CD4-positive, alpha-beta T cell (primary cell): ENCODE measurements at places on chromosomes 3 and 15. TPM values are rescaled to one million over a fixed set of nuclear protein-coding genes. Genes with fewer than 3 reads are reported as not detected.

DNA sequence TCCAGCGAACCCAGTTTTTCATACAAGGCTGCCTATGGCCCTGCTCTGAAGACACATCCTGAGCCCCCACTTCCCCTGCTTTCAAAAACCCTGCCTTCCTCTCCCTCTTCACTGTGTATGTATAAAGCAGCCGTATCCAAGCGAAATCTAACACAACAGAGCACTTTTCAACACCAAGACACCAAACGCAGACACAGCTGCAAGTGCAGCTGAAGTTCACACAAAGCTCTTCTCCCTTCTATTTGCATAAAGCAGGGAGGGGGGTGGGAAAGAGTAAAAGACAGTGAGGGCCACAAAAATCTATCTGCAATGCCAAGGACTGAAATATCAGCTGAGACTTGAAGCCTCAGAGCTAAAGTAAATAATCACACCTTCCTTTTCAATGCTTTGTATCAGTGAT lies 35.1 kb upstream of the CSPG5 start:
- H3K27ac ChIP-seq, result no peak overlapping the region
- no peaks in the 10 kb centered on the region for H3K4me1 ChIP-seq
- H3K27me3 ChIP-seq, result no peaks in the 10 kb centered on the region
- no peak for DNase-seq

DNA sequence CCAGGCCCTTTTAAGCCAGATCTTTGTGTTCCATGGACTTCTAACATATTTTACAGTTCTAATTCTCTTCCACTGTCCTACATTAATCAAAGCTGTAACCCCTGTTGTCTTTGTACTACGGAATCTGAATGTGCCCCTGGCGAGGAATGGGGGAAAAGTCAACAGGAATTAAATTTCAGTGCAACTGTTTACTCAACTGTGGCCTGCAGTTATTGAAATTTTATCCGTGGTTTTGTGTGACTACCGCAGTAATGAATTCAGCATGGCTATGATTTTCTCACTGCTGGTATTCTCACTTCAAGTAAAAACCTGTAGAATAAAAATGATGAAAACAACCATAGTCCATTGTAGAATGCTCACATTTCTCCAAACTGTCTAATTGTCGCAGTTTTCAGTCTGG lies 388.0 kb downstream of the FOXP1 start:
- H3K4me3 ChIP-seq, result no peak overlapping the region
- H3K27ac ChIP-seq, result no peak overlapping the region
- DNase-seq, result no peak

DNA sequence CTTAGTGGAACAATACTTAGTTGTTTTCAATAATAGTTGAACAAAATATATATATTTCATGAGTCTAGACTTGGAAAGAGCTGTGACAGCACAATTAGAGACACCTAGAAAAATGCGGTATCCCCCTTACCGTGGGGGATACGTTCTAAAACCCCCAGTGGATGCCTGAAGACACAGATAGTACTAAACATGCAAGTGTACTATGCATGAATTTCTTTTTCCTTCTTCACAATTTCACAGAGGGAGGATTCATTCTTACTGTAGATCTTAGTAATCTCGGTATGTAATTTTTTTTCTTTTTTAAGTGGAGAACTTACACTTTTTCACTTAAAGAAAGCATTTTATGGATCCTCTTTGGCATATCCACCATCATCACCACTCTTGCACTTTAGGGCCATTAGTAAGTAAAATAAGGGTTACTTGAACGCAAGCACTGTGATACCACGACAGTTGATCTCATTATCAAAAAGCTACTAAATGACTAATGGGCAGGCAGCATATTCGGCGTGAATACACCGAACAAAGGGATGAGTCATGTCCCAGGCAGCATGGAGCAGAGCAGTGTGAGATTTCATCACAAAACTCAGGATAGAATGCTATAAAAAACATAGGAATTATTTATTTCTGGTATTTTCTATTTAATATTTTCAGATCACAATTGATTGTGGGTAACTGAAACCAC lies 72.3 kb upstream of the ZNF280D start:
- H3K4me3 ChIP-seq, result no peak overlapping the region
- no peaks in the 10 kb centered on the region for H3K36me3 ChIP-seq
- DNase-seq, result no peak
- no peaks in the 10 kb centered on the region for H3K4me1 ChIP-seq
- H3K27ac ChIP-seq, result no peak overlapping the region

- H3K27me3 ChIP-seq, result no peaks in the 10 kb centered on the region
- H3K4me3 ChIP-seq, result no peak overlapping the region
- H3K27ac ChIP-seq, result no peak overlapping the region
- no peaks in the 10 kb centered on the region for H3K4me1 ChIP-seq
- DNase-seq, result no peak
- no peaks in the 10 kb centered on the region for H3K36me3 ChIP-seq
Observed at GRCh38 chr15:99185414-99186130, 63.8 kb downstream of the TTC23 start.

DNA sequence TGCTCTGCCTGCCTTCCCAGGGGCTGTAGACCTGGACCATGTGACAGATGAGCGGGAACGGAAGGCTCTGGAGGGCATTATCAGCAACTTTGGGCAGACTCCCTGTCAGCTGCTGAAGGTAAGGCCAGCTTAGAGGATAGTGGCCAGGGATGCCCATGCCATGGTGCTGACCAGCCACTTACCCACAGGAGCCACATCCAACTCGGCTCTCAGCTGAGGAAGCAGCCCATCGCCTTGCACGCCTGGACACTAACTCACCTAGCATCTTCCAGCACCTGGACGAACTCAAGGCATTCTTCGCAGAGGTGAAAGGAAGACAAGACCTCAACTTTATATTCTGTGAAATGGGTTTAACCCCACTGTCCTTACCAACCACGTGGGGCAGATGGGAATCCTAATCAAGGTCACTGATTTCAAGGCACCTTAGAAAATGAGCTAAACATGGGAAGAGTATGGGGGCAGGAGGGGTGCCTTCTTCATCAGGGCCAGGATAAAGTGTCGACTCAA lies 26.7 kb downstream of the NBEAL2 start:
- DNase-seq, result peak; percentile 2
- no peak overlapping the region for H3K27ac ChIP-seq
- peaks cover 77% of the 10 kb centered on the region for H3K36me3 ChIP-seq
- no peaks in the 10 kb centered on the region for H3K27me3 ChIP-seq
- H3K4me1 ChIP-seq, result peaks cover 12% of the 10 kb centered on the region
- no peak overlapping the region for H3K4me3 ChIP-seq

GRCh38 chr15:100339999-100340398 lies 1.8 kb downstream of the ADAMTS17 start:
- no peaks in the 10 kb centered on the region for H3K27me3 ChIP-seq
- H3K4me3 ChIP-seq, result no peak overlapping the region
- H3K27ac ChIP-seq, result no peak overlapping the region
- DNase-seq, result no peak
- no peaks in the 10 kb centered on the region for H3K36me3 ChIP-seq

- no peaks in the 10 kb centered on the region for H3K36me3 ChIP-seq
- no peak for DNase-seq
- H3K27ac ChIP-seq, result no peak overlapping the region
- no peaks in the 10 kb centered on the region for H3K27me3 ChIP-seq
- no peaks in the 10 kb centered on the region for H3K4me1 ChIP-seq
Observed at GRCh38 chr15:80142646-80143045, 10.2 kb upstream of the FAH start.

DNA sequence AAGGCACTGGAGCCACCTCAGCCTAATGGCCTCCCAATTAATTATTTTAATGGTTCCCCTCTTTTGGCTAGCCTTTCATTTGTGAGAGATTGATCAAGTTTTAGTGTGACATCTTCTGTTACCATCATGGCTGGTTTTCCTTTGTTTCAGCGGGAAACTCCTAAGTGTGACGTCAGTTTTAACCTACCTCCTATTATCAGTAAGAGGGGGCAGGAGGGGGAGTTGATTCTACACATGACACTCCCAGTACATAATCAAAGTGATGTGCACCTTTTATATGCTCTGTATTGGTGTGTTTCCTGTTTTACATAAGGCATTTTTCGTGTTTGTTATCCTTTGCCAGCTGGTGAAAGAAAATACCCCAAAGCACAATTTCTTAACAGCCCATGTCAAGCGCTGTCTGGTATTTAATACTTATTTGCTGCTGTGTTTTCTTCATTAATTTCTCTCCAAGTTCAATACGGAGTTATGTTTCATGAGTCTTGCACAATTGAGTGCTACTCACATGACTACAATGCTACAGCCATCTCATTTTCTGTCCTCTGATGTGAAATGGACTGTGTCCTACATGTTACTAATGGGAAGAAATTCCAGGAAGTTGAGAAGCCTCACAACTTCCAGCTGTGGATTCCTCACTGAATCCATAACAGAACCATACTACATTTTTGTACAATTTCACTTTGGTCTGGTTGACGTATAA lies 52.2 kb upstream of the POLR2M start:
- no peak overlapping the region for H3K4me3 ChIP-seq
- H3K36me3 ChIP-seq, result no peaks in the 10 kb centered on the region
- no peak overlapping the region for H3K27ac ChIP-seq
- no peaks in the 10 kb centered on the region for H3K27me3 ChIP-seq

- no peak for DNase-seq
- no peaks in the 10 kb centered on the region for H3K36me3 ChIP-seq
- peaks cover 8% of the 10 kb centered on the region for H3K27me3 ChIP-seq
- H3K27ac ChIP-seq, result no peak overlapping the region
- H3K4me3 ChIP-seq, result no peak overlapping the region
- H3K4me1 ChIP-seq, result no peaks in the 10 kb centered on the region
Observed at GRCh38 chr3:122902326-122902725, 107.5 kb downstream of the SLC49A4 start.

GRCh38 chr3:14405360-14406238 lies 3.2 kb downstream of the SLC6A6 start:
- no peak overlapping the region for H3K4me3 ChIP-seq
- peaks cover 20% of the 10 kb centered on the region for H3K36me3 ChIP-seq
- H3K27ac ChIP-seq, result no peak overlapping the region
- H3K4me1 ChIP-seq, result peaks cover 62% of the 10 kb centered on the region

Gene TUBGCP4
- total RNA-seq, result 5.9 TPM

Gene ATP13A5
- total RNA-seq, result not detected

Gene CACNA1D
- not detected for total RNA-seq

Gene MEIS2
- not detected for total RNA-seq
